ENCODE measurements at places on chromosomes 2 and 18.

DNA sequence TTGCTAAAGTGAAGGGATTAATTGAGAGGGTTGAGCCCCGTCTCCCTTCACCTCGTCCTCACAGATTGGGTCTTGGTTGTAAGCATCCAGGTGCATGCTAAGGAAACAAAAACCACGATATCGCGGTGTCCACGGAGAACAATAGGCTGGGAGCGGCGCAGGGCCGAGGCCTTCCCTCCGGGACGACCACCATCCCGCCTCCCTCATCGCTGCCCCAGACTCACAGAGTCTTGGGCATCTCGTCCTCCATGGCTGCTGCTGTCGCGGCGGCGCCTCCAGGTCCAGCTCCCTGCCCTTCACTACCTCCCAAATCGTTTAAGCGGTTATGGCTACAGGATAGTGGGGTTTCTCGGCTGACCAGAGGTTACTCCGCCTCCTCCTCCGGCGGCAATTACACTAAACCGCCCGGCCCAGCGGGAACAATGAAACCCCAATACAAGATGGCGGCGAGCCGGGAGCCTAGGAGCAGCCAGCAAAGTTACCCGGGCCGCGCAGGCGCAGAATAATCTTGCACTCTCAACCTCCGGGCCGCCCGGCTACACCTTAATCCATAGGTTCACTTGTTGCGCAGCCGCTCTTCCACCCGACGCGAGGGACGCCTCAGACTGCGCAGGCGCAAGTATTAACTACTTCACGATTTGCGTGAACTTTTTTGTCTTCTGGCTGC lies at the start of gene TIA1:
Gene TIA1, minus strand, starts transcription at position 448 of the 667 bp plus-strand sequence. Its CDS starts 198 bp downstream, at position 250.
- DNase-seq = peak; percentile 97

DNA sequence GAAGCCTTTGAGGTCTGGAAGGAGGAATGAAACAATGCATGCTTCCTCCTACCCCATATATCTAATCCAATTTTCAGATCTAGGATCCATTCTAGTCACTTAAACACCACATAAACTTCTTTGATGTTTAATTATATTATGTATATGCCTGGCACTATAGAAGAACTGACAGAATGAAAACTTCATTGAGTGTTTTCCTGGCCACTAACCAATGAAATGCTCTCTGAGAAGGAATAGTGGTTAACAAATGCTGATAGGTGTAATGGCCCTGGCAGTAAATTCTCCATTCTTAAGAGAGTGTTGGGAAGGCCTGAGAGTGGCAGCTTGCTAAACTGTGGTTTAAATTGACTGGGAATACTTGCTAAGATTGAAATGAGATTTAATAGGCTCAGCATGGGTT lies 710.0 kb downstream of the LRRTM4 start:
- DNase-seq = no peak

DNA sequence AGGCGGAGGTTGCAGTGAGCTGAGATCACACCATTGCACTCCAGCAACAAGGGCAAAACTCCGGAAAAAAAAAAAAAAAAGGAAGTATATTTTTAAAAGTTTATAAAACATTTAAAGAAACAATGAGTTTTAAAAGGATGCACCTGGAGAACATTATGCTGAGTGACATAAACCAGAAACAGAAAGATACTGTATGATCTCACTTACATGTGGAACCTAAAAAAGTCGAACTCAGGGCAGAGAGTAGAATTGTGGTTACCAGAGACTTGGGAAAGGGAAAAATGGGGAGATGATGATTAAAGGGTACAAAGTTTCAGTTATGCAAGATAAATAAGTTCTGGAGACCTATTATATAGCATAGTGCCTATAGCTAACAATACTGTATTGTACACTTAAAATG lies 52.8 kb upstream of the RTN4 start:
- DNase-seq = no peak

GRCh38 chr2:240401308-240401707 lies 34.2 kb upstream of the GPC1 start:
- no peak for DNase-seq

- no peak for DNase-seq
Observed at GRCh38 chr2:135948141-135948540, 37.3 kb downstream of the DARS1 start.

DNA sequence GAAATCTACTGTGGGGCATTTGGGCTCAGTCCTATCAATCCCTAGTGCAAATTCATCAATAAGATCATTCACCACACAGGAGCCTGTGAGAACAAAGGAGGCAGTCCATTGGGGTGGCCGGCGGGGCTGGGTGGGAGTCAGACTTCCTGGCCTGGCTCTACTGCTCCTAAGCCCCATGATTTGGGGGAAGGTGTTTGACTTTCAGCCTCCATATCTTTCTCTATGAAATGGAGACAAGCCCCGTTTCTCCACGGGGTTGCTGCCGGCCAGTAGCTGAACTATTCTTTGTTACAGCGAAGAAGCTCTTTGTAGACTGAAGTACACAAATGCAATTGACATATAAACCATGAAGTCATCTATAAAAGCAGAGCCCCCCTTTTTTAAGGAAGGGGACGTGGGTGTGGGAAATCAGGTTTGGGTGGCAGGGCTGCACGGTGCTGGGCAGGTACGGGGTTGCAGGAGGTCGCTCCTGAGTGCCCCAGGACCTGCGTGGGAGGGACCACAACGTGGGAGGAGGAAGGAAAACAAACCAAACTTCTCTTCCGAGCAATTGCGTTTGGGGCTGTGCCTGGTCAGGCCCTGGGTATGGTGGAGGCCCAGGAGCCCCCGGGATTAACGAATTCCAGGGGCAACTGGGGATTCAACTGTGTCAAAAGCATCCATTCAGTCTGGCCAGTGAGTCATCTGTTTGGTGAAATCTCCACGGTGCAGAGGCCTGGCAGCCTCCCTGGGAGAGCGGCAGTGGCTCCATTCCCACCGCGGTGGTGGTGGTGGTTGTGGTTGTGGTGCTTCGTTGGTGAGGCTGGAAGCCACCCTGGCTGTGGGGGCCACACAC lies 18.2 kb downstream of the FBLN7 start:
- peak; percentile 31 for DNase-seq

- DNase-seq = no peak
Observed at GRCh38 chr2:65326276-65326675, 98.6 kb downstream of the ACTR2 start.

DNA sequence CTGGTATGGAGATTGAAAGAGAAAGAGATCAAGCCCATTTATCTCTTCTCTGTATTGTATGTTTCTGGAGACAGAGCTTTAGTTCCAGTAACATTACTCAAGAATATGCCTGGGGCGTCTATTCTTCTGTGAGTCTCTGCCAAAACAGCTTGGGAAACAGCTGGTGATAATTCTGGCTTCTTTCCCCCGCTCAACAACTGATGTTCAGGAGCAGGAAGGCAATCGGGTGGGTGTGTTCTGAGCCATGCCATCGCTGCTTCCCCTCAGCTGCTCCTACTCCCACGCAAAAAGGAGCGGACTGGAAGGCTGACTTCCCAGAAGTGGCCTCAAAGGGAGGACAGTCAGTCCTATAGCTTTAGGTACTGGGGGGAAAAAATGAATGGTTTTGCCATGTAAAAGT lies 695.1 kb downstream of the PLCL1 start:
- no peak for DNase-seq

GRCh38 chr2:57190007-57190406 lies 856.6 kb upstream of the VRK2 start:
- DNase-seq = no peak

- no peak for DNase-seq
Observed at GRCh38 chr2:48900321-48901014, 144.9 kb upstream of the LHCGR start.

Data from stimulated activated CD4-positive, alpha-beta T cell treated with anti-CD3 and anti-CD28 coated beads, Interleukin-2, amount 100 ng/mL, for 4 hours (primary cell).